ENCODE measurements at places on chromosomes 7 and 10. TPM values are rescaled to one million over a fixed set of nuclear protein-coding genes. Genes with fewer than 3 reads are reported as not detected.

DNA sequence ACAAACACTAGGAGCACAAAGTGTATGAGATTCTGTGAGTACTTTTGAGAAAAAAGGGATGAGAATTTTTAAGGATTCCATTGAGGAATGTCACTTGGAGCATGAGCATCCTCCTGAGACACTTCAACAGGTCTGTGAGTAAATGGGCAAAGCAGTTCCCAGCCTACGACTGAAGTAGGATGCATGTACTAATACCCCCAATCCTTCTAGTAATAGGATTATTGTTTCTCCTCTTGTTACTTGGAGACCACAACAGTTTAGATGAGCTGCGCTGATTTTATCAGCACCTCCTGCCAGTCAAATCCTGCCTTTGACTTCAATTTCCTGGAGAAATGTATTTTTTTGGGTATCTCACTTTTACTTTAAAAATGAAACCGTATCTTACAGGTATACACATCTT, 820 bp downstream of the BBS9 start:
- no peak for DNase-seq

DNA sequence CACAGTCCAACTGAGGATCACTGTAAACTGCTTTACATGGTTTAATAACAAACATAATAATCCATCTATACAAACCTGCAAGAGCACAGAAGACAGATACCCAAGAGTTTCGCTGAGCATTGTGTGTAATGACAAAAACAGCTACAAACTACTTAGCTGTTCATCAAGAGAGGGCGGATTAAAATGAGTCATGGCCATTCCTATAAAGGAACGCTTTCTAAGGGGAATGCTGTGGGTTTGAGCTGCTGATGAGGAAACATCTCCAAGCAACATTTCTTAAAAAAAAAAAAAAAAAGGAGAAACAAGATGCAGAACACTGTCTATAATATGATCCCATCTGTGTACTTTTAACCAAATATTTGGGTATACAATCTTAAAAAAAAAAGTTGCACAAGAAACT, 33.8 kb downstream of the VOPP1 start:
- DNase-seq: peak; percentile 91

DNA sequence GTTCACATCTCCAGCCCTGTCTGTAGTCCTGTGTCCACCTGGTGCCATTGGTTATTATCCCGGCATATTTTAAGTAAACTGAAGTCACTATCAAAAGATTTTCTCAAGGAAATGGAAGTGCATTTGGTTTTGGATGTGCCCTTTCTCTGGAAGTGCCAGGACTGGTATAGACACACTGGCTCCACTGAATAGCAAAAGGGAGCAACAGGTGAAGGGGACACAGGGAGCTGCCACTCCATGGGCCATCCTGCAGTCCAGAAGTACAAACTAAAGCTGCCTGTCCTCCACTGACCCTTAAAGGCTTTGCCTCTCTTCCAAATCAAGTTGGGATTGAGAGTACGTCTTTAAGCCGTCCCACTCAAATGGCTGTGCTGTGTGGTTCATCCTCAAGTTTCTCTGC, 62.7 kb downstream of the NOC3L start:
- no peak for DNase-seq

PYROXD2 gene
- total RNA-seq: 5.6 TPM

GRCh38 chr10:28778524-28778923, 101.2 kb downstream of the BAMBI start:
- DNase-seq: peak; percentile 36

GRCh38 chr10:102611514-102612087, 32.7 kb upstream of the TRIM8 start:
- no peak for DNase-seq

SLC13A1 gene
- total RNA-seq: not detected

DNA sequence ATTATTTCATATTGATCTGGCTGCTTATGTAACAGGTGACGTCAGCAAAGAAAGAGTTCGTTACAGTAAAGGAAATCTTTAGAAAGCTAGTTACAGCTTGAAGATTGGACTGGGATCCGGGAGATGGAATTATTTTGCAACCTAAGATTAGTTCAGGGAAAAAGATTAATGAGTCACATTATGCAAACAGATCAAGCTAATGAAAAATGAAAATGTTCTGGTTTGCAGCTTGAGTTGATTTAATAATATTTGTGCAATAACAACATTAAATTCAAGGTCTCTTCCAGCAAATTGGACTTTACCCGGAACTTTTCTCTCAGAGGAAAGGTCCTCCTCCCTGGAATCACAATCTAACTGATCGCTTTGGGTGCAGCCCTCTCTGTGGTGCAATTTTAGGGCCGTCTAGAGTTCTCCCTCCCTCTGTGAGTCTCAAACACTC, 119.5 kb downstream of the OTUD1 start:
- DNase-seq: no peak

DNA sequence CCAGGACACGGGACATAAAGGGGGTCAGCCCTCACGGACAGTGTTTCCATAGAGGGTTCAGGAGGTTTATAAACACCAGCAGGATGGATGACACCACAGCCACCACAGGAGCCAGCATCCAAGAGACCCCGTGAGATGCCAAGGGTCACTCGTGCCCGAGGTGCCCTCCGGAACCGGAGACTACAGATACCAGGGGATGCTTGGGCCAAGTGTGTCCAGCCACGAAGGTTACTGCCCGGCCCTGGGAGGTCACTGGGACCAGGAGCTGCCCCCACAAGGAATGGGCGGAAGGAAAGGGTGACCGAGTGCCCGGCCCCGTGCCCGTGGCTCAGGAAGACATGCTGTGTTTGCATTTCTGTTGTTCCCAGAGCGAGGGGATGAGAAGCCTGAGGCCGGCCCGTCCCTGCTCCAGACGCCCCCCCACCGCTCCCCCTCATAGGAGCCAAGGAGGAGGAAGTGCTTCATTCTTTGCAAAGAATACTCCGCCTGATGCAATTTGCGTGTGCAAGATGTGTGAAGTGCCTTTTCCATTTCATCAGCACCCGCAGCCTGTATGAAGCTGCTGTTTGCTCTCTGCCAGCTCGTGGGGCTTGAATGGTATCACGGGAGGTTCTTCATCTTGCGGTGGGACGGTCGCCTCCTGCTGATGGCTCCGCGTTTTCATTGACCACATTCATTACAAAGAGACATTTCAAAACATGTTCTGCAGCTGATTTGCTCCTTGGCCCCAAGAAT, 176.4 kb downstream of the ELFN1 start:
- DNase-seq: no peak

DNA sequence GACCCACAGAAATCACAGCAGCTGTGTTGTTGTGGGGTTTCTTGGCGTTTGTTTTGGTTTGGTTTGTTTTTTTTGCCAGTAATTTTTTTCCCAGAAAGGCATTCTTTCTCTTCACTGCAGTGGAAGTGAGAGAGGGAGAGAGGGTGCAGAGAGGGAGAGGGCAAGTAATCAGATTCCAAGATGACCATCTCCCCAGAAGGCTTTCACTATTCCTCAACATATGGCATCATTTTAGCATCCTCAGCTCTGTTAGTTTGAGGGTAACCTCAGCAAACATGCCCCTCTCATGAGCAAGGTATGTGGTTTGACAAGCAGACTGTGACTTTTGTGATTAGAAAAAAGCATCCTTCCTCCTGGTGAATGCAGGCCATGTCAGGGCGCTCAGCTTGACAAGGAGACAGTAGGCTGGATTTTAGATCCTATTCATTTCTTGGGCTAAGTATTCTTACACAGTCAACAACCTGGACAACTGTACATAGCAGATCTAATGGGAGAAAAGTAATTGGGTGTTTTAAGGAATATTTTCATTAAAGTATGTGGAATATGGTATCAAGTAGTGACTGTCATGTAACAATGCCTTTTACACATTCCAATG, 86.3 kb upstream of the PIK3CG start:
- no peak for DNase-seq

PLXDC2 gene
- 5.1 TPM for total RNA-seq

- DNase-seq: no peak
Observed at GRCh38 chr10:10346390-10347150, 671.1 kb upstream of the CELF2 start.

- DNase-seq: peak; percentile 41
Observed at GRCh38 chr10:12726971-12727831, 274.3 kb downstream of the CCDC3 start.

SUN3 gene
- total RNA-seq: not detected

GRCh38 chr10:101284744-101285463, 55.6 kb upstream of the LBX1 start:
- no peak for DNase-seq

All from foreskin keratinocyte (primary cell).